RCC 7860 (cell line): ENCODE measurements at places on chromosomes 6 and 20.
A peak's percentile ranks its signal among the peaks of the same experiment; 100 is the strongest.

- DNase-seq, result no peak
Observed at GRCh38 chr6:83974409-83975050, 59.0 kb upstream of the MRAP2 start.

DNA sequence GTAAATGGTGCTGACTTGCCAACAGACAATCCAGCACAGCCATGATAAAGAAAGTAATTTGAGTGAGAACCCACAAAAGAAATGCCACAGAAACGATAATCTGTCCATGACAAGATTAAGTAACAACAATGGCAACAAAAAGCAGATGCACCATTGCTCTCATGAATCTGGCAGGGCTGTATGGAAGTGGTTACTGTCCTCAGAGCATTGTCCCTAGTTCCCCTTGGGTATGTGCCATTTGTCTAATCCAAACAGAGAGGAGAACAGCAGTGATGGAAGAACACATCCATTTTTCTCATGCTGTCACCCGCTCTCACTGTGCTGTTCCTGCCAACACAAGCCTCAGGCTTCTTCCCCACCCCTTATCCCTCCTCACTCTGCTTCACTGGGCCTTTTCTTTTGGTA lies 65.8 kb downstream of the REV3L start:
- DNase-seq, result no peak

DNA sequence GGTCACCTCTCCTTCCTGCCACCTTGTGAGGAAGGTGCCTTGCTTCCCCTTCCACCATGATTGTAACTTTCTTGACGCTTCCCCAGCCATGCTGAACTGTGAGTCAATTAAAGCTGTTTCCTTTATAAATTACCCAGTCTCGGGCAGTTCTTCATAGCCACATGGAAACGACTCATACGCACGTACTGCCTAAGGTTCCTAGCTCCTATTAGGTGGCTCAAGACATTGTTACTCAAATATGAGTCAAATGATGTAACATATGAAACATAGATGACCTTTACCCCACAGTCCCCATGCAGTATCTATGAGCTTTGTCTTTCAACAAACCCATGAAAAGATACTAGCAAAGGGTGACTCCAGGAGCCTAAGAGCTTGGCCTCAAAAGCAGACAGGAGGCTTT lies 98.3 kb downstream of the SIM1 start:
- DNase-seq, result peak; percentile 75

DNA sequence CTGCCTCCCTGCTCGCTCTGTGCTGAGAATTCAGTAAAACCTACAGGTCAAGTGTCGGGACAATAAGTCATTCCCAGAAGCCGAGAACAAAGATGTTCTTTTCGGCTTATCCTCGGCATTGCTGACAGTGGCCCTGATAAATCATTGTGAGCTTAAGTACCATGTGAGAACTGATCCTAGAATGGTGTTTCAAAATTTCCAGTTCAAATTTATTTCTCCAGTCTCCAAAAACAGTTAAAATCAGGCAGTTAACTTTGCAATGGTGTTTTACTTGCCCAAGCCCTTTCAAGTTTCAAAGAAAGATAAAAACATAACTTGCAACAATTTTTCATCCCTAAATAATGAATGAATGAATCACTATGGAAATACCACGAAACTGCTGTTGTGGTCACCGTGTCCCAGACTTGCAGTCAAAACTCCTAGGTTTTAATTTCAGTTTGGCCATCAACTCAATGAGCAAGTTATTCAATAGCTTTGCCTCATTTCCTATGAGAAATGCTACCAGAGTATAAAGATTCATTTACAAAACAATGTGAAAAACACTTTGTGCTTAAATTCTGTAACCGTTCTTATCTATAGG lies 4.3 kb downstream of the ATP5F1E start:
- no peak for DNase-seq

- no peak for DNase-seq
Observed at GRCh38 chr20:56988446-56988845, 278.0 kb downstream of the BMP7 start.
